Urinary bladder (tissue), 4 donors: ENCODE measurements at places on chromosomes 5 and 9. TPM values are rescaled to one million over a fixed set of nuclear protein-coding genes. Genes with fewer than 3 reads are reported as not detected.

MARCOL gene
- total RNA-seq: not detected

DNA sequence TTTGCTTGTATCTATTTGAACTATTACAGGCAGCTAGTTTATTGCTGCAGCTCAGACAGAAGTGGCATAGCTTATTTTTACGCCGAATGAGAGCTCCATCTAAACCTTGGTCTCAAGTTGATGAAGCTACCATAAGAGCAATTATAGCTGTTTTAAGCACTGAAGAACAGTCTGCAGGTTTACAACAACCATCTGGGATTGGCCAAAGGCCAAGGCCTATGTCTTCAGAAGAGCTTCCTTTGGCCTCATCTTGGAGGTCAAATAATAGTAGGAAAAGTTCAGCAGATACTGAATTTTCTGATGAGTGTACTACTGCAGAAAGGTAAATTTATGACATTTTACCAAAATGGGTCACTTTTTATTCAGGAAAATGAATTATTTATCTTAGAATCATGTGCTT lies 67.9 kb downstream of the YTHDC2 start:
- no peak for DNase-seq

- DNase-seq: no peak
Measured at GRCh38 chr9:101736717-101737116, 1.7 kb downstream of the GRIN3A start.

GRCh38 chr9:489198-490197 lies 274.8 kb downstream of the DOCK8 start:
- no peak for DNase-seq

GRCh38 chr5:34501016-34501415 lies 155.1 kb upstream of the RAI14 start:
- DNase-seq: no peak
